ENCODE measurements at places on chromosomes 3 and 15. TPM values are rescaled to one million over a fixed set of nuclear protein-coding genes. Genes with fewer than 3 reads are reported as not detected.
A peak's percentile ranks its signal among the peaks of the same experiment; 100 is the strongest.

DNA sequence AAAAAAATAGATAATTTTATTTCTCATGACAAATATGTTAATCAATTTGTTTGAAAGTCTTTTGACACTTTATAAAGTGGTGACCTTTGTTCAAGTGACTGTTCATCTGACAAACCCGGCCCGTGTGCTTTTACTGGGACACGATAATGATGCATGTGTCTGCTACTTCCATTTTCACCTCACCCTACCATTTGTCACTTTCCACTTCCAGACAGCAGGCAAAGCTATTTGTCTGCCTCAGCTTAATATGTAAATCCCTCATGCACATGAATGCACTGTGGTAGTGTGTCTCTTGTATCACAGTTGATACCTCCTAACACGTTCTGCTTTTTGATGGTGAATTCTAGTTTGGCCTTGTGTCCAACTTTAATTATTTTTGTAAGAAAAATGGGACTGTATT, 204.3 kb downstream of the BBX start:
- no peak for DNase-seq

- DNase-seq = no peak
Measured at GRCh38 chr3:14284694-14285547, 106.3 kb downstream of the LSM3 start.

DNA sequence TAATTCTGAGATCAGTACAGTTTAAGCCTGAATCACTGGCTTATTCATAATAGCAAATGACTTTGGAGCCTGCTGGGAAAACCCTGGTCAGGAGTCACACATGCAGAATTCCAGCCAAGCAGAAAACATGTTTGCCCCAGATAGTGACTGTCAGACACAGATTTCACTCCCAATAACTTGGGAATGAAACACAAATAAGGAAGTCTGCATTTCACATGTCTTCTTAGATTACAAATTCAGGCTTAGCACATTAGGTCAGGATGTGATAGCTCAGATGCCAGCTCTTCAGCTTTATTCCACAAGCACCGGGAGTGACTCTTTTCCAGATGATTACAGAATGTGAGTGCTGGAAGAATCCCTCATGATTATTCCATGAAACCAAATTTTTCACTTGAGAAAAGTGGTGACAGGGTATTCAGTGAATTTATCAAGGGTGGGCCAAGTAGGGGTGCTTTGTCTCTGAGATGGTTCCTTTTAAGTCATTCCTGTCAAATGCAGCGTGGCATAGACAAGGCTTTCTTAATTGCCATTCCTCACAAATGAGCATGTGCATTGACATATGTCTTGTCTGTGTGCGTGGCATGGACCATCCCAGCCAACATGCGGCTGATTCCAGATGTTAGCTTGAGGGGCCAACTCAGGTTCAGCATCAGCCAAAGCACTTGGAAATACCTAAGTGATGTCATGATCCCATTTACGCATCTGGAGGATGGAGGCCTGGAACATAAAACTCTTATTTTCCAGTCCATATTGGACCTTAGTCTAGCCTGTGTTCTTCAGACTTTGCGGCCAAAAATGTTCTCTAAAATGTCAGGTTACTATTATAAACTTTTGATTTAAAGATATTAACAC, 191.0 kb downstream of the EPHB1 start:
- DNase-seq = peak; percentile 5

GRCh38 chr15:89496155-89497098, at the start of gene RHCG:
Gene RHCG (minus strand): TSS chr15:89496583. CDS start chr15:89496544, 39 bp downstream.
- DNase-seq = peak; percentile 63

DNA sequence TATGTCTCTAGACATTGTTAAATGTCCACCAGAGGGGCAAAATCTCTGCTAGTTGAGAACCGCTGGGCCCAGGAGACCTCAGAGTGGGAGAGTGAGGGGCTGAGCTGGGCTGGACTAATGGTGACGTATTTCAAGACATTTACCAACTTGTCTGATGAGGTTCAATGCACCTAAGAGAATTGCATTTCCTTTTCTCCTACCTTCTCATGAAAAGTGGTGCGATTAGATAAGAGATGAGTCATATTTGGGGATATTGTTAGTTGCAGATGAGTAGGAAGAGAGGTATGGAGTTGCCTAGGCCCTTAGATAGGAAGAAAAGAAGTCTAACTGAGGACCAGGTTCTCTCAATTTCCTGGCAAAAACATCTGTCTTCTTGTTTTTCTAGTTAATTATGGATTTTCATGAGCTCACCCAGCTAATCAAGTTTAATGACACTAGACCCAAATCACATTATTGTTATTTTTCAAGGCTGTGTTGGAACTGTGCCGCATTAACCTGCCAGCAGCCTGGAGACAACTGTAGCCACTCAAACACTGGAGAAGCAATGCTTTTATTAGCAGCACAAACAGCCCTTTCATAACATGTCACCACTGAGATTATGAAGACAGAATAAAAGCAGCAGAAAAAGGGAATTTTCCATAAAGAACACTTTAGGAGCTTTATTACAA, 144.2 kb downstream of the PDCD6IP start:
- DNase-seq = no peak

- peak; percentile 59 for DNase-seq
Measured at GRCh38 chr15:67025719-67026609, 39.4 kb upstream of the SMAD3 start.

DNA sequence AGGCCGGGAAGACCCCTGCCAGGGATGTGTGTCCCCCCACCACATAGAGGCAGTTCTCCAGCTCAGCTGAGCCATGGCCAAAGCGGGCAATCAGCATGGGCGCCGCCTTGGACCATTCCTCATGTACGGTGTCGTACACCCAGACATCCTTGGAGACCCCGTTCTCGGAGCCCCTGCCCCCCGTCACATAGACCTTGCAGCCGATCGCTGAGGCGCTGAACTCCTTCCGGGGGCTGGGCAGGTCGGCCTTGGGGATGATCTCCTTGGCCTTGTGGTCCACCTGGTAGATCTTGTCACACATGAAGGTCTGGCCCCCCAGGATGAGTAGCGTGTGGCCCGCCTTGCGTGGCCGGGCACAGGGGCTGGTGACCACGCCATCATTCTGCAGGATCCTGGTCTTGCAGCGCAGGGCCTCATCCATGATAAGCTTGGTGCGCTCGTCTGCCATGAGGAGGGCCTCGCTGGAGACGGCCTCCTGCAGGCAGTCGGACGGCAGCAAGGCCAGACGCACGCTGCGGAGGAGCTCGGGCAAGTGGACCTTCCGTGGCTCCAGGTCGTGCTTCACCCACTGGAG, 26.0 kb downstream of the KLHL25 start:
- no peak for DNase-seq

DNA sequence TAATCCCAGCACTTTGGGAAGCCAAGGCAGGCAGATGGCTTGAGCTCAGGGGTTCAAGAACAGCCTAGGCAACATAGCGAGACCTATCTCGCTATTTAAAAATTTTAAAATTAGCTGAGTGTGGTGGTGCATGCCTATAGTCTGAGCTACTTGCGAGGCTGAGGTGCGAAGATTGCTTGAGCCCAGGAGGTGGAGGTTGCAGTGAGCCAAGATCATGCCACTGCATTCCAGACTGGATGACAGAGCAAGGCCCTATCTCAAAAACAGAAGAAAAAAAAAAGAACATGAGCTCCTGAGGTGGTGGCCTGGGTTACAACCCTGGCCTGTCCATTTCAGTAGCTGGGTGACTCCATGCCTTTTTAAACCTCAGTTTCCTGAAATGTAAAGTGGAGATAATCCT, 7.2 kb downstream of the DNASE1L3 start:
- no peak for DNase-seq

DNA sequence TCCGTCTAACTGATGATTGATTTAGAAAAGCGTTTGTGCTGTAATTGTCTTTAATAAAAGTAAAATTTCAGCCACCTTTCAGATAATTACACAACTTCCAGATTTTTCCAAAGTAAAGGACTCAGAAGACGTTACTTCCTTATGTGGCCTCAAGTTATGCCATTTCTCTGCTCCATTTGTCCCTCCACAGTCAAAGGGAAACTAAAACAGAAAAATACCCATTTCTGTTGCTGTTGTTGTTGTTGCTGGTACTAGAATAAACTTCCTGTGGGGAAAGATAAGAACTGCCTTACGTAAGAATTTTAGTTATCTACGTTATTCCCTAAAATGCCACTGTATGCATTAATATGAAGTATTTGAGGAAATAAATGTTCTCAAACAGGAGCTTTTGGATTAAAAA, 153.9 kb downstream of the P3H2 start:
- no peak for DNase-seq

DNA sequence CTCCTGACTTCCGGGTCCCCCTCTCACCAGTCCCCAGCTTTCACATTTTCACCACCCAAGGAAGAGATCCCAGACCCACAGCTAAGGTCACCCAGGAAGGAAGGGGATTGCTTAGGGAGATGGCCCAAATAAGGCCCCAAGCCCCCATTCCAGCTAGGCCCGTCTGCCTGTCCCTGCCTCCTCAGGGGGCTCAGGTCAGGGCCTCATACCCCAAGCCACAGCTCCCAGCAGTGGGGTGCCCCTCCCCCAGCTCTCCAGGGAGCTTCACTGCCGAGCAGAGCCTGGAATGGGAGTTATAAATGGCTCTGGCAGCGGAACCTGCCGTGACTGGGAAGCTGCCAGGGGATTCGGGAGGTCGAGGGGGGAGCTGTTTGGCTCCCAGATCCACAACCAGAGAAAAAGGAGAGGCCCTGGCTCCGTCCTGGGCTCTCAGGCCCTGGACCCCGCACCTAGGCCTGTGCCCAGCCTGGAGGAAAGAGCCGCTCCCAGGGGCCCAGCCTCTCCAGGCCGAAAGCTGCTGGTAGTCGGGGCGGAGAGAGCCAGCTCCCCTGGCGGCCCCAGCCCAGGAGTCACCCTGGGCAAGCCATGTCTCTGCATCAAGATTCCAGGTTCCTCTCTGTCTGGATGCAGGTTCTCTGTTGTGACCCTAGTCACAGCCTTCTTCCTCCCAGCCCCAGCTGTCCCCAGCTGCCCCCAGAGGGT, 550 bp downstream of the CCDC9B start:
- DNase-seq = peak; percentile 82

DNA sequence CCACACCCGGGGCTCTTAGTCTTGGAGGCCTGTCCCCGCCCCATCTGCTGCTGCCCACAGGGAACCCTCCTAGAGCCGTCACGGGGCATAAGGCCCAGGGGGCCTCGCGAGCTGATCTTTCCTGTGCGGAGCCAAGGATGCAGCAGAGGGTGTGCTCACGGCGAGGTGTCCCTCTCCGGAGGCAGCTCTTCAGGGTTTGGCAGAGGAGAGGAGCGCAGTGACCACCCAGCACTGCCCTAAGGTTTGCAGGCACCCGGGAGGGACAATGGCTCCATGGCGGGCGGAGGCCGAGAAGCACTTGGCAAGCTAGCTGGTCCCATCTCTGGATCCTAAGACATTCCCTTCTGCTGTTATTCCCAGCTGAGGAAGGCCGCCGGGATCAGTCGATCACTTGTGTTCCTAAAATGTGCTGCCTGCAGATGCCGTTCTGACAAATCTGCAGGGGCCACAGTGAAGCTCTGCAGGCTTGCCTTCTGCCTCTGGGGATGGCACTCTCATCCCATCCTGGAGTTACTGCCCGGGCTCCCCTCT, 47.4 kb upstream of the PCSK6 start:
- no peak for DNase-seq

DNA sequence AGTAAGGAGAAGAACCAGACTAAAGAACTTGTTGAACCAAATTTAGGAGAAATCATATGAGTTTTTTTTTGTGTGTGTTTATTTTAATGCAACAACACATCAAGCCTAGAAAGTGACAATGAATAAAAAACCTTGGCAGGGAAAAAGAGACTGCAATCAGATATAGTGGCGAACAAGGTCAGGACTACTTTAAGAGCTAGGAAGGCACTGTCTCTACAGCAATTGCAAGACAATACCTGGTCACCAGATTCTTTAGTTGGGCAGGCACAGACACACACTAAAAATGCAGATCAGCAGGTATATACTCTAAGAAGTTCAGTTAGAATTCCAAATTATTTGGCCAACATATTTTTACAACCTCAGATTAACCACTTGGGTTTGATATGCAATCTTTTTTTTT, 30.8 kb upstream of the GMPPB start:
- no peak for DNase-seq

DNA sequence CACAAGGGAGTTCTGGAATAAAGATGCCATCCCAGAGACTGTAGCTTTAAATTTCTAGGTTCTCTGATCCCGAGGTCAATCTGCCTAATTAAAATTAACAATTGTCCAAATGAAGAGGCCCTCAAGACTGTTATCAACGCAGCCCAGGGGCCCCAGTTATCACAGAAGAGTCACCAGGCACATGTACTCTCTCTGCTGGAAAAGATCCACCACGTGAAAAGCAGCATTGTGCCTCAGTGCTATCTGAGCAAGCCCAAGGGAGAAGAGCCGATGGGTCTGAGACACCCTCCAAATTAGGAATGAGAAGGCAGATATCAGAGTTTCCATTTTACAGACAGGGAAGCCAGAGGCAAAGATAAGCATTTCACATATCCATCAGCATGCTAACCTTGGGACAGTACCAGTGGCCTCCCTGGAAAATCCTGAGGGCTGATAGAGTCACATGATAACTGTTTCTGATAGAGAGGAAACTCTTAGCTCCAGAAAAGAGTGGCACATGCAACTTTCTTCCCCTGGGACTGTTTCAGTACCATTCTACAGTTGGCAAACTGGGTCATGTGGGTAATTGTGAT, 55.5 kb downstream of the ITGB5 start:
- DNase-seq = no peak

Gene LRRN1
- 2.2 TPM for total RNA-seq

Gene WDR72
- 0.55 TPM for total RNA-seq

Gene EFCC1
- total RNA-seq = 5.2 TPM

Gene CTDSPL
- 52.8 TPM for total RNA-seq

Gene TMEM202
- total RNA-seq = not detected

Gene ACTRT3
- 3.2 TPM for total RNA-seq

Gene TMC3
- not detected for total RNA-seq
